ENCODE measurements at places on chromosomes 7 and 10.

DNA sequence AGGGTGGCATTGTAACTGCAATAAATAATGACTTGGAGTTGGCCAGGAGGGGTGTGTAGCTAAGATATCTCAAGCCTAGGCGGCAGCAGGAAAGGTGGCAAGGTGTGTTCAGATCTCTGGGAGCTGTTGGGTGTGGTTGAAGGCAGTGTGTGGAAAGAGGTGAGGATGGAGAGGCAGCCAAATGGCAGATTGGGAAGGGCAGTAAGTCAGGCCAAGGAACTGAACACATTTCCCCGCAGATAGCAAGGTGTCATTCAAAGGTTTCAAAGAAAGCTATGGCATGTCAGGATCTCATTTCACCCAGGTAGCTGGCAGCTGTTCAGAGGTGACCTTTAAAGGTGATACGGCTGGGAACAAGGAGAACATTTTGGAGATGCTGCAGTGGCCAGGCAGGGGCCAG is 586.0 kb upstream of the MGMT start:
- no peak for DNase-seq

- DNase-seq = no peak
Observed at GRCh38 chr10:97762816-97763215, 9.0 kb downstream of the SFRP5 start.

- DNase-seq = no peak
Observed at GRCh38 chr7:33841705-33842129, 63.6 kb upstream of the BMPER start.

GRCh38 chr10:500876-501275 is 188.6 kb downstream of the DIP2C start:
- no peak for DNase-seq

DNA sequence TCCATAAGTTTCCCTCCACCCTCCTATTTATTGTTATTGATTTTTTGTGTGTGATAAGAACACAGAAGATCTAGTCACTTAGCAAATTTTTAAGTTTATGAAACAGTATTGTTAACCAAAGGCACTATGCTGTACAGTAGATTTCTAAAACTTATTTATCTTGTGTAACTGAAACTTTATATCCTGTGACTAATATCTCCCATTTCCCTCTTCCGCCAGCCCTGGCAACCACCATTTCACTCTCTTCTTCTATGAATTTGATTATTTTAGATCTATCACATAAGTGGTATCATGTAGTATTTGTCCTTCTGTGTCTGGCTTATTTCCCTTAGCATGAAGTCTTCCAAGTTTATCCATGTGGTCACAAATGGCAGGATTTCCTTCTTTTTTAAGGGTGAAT is 144.3 kb upstream of the INHBA start:
- no peak for DNase-seq

- no peak for DNase-seq
Observed at GRCh38 chr10:126124668-126125349, 228.4 kb downstream of the FANK1 start.

DNA sequence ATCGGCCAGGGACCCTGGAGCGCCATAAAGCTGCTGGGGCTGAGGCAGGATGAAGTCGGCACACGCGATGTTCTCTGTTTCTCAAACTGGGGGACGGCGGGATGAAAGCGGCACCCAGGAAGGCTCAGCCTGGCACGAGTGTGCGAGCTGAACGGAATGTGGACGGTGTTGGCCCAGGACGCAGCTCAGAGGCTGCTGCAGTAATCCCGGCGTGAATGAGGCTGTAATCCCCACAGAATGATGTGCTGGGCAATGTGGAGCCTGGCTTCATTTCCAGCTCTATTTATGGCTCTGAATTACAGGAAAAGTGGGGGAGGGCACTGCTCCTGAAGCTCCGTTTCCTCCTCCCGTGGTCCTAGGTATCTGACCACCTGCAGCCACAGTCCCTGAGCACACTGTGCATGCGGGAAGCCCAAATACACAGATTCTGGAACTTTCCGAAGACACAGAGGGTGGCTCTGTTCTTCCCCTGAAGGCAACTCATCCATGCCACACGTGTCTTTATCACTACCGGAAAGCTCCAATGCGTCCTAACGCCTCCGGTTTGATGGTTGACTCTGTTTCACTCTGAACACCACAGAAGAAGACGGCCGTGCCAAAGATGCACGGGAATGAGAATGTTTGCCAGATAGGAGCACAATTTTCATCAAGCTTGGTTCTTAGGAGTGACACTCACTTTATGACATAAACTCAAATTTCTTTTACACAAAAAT is 37.6 kb downstream of the KLF6 start:
- no peak for DNase-seq

GRCh38 chr7:137165241-137165640 is 178.3 kb downstream of the PTN start:
- no peak for DNase-seq

DNA sequence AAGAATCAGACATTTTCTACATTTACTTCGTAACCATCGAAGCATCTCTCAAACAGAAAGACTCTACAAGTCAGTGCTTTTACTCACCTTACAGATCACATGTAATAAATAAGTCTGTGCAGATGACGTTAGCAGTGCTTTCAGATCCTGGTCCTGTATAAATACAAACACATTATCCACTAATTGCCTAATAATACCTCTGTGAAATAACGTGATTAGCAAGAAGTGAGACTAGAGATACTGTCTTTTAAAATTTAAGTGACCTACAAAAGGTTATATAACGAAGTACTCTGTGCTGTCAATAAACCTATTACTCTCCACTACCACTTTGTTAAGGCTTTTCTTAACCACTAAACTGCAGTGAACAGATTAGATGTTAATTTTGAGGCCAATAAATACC is 246.9 kb downstream of the NSUN6 start:
- DNase-seq = no peak

GRCh38 chr7:129902788-129903422 is 49.9 kb downstream of the UBE2H start:
- no peak for DNase-seq

DNA sequence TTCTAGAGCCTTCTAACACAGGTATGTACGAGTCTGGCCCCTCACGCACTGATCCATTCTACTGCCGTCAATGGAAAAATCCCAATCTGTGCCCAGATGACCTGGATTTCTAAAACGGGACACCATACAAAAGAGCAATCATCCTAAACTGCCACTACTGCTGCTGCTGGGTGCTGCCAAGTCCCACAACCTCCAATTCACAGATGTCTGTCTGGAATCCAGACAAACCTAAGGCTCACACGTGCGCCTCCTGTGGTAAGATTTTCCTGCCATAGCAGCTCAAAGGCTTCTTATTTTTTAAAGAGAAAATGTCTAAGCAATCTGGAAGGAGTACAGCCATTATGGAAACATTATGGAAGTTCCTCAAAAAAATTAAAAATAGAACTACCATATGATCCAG is 40.9 kb downstream of the JCAD start:
- DNase-seq = no peak

GRCh38 chr10:15324611-15325010 is 46.5 kb downstream of the FAM171A1 start:
- no peak for DNase-seq

- no peak for DNase-seq
Observed at GRCh38 chr10:103535595-103535994, 42.1 kb downstream of the NEURL1 start.

- DNase-seq = no peak
Observed at GRCh38 chr7:42902331-42902730, 9.5 kb downstream of the C7orf25 start.

DNA sequence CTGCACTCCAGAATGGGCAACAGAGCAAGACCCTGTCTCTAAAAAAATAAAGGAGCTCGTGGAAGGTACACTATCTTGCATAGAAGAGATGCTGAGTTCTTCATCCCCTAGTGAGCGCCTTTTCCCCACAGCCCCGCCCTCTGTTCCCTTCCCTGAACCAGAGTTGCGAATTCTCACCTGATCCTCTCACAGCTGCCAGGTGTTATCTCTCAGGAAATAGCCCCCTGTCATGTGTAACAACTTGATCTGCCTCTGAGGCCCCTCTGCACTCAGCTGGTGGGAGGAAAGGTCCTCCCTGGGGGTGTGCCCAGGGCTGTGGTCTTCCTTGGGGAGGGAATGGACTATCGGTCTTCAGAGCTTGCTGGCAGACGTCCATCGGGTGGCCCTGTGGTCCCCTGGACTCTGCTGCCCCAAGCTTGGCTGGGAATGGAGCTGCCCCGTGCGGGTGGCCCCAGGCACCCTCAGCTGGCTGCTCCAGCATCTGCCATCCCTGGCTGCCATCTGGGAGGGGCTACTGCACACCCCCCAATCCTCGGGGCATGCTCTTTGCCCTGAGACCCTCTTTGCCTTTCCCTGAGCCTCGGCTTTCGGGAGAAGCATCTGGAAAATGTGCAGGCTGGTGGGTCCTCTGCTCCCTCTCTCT is 21.7 kb upstream of the BNIP3 start:
- no peak for DNase-seq

- DNase-seq = no peak
Observed at GRCh38 chr10:58955615-58956014, 220.8 kb upstream of the PHYHIPL start.

GRCh38 chr7:31007634-31008033 is 43.9 kb downstream of the GHRHR start:
- DNase-seq = no peak

- peak; percentile 90 for DNase-seq
Observed at GRCh38 chr7:73683056-73683787, at the start of the genes BUD23 and DNAJC30. Gene BUD23 (plus strand): TSS chr7:73683597. CDS start chr7:73683626, 29 bp downstream. Gene DNAJC30 (minus strand): TSS chr7:73683453. CDS start chr7:73683423, 30 bp downstream.

GRCh38 chr10:103871006-103871405 is 15.6 kb upstream of the SH3PXD2A start:
- no peak for DNase-seq

DNA sequence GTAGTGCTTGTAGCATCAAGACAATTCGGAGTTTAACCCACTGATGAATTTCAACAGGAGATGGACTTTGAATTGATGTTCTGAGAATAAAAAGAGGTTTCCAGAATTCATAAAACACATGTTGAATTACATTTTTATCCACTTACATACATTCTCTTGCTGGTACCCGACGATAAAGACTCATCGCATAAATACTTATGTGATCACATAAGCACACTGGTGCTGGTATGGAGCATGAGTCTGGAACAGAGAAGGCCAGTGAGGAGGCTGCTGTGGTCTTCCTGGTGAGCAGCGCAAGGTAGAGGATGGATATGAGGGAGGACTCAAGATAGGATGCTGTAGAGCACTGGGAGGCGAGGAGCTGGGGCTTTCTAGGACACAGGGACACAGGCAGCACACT is 109.0 kb downstream of the RNF216 start:
- no peak for DNase-seq

GRCh38 chr7:98107313-98107721 is 655 bp downstream of the LMTK2 start:
- no peak for DNase-seq

- DNase-seq = no peak
Observed at GRCh38 chr7:116436305-116436826, 63.2 kb upstream of the CAV2 start.

GRCh38 chr10:119872610-119872859 is at the start of gene MCMBP:
Gene MCMBP (minus strand): TSS chr10:119872843. CDS start chr10:119872584, 259 bp downstream.
- no peak for DNase-seq

- DNase-seq = no peak
Observed at GRCh38 chr10:30378201-30378995, 29.3 kb upstream of the MTPAP start.

DNA sequence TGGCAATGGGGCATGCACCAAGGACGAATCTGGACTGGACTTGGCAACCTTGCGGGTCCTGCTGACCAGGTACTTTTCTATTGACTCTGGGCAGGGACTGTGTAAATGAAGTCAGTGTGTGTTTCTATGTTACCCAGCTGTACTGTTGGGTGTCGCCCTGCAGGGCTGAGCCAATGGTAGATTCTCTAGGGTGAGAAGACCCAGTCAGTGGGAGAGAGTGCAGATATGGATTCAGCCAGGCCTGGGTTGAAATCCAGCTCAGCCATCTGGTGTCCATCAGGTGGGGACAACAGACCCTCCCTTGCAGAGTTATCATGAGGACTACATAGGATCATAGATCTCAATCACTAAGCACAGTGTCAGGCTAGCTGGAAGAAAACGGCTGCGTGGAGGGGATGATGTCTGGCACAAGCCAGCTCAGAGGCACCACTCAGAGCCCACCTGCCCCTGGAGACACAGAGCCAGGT is 4.9 kb upstream of the PPIF start:
- no peak for DNase-seq

GRCh38 chr7:131108212-131108940 is 219.3 kb upstream of the MKLN1 start:
- peak; percentile 14 for DNase-seq

DNA sequence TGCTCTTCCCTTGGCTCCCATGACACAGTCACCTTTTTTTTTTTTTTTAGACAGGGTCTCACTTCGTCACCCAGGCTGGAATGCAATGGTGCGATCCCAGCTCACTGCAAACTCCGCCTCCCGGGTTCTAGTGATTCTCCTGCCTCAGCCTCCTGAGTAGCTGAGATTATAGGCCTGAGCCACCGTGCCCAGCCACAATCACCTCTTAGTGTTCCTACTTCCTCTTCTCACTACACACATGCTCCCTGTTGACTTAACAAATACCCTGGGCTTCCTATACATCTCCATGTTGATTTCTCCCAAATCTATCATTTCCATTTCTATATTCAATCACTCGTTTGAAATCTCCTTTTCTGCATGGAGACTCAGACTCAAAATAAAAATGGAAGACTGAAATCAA is 91.7 kb downstream of the CUBN start:
- no peak for DNase-seq

DNA sequence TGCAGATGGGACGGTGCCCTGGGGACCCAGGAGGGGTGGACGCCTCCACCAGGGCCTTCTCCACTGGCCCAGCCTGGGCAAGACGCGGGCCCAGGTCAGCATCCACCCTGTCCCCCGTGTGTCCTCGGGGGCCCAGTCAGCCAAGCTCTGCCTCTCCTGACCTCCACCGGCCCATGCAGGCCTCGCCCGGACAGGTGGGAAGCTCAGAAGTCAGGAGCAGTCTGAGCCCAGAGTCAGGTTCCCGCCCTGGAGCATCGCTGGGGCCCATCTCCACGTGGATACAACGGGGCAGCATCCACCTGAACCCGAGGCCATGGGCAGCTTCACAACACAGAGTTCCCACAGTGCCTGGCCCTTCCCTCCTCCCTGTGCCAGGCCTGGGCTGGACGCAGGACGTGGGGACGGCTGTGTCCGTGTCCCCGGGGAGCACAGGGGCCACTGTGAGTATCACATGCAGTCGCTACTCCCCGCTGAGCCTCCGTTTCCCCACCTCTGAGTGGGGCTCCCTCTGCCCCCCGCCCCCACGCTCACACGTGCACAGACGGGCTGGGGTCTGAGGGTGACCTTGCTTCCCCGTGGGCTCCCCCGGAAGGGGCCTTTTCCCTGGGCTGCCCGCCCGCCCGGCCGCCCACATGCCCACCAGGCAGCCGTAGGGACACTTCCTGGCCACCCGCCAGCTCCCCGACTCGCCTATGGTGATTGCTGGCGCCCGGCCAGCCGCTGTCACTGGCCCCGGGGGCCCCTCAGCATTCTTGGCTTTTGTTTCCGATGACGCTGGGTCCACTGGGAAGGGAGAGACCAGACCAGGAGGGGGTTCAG is 64.3 kb downstream of the PDGFA start:
- no peak for DNase-seq

GRCh38 chr7:94095316-94096009 is 91.3 kb upstream of the BET1 start:
- no peak for DNase-seq

DNA sequence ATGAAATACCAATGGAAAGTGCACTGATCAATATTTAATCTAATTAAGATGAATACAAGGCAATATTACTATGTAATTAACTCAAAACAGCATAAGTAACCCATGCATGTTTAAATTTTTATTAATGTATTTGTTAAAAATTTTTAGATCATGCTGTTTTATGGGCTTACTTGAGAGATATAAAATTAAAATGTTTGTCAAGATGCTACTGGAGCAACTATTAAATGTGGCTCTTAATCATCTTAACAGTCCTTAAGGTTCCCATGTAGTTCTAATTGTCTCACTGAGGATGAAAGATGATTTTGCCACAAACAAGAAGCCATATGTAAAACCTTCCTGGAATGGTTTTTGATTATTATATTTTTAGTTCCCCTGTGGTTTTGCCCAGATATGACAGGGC is 897.1 kb downstream of the KCNMA1 start:
- no peak for DNase-seq
